ENCODE measurements at places on chromosomes 7 and 10. TPM values are rescaled to one million over a fixed set of nuclear protein-coding genes. Genes with fewer than 3 reads are reported as not detected.
A peak's percentile ranks its signal among the peaks of the same experiment; 100 is the strongest.

ACSM6 gene
- 0.48 TPM for total RNA-seq

- DNase-seq: peak; percentile 15
Observed at GRCh38 chr10:85168243-85168642, 839.9 kb downstream of the CCSER2 start.

GRCh38 chr10:112960151-112960681, 10.2 kb downstream of the TCF7L2 start:
- DNase-seq: no peak

DNA sequence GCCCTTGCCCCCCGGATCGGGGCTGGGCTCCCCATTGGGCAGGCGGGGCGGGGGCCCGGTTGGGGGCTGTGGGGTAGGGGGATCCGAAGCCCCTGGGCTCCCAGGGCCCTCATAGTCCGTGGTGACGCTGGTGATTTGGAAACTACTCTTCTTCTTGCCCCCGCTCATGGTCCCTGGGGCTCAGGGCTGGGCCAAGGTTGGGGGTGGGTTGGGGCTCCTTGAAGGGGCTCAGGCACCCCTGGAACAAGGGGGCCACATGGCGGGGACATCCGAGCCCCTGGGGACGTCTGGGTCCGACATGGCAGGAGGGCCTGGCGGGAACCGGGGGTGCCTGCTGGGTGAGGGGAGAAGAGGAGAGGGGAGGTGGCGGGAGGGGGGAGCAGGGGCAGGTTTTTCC, 1.1 kb downstream of the TSC22D4 start:
- no peak for DNase-seq

PDE6C gene
- total RNA-seq: not detected

- DNase-seq: no peak
Observed at GRCh38 chr10:80530251-80530650, 7.5 kb upstream of the SH2D4B start.

GRCh38 chr7:103573479-103574058, 127.6 kb upstream of the SLC26A5 start:
- DNase-seq: no peak

STARD3NL gene
- 56.5 TPM for total RNA-seq

SPDYE18 gene
- total RNA-seq: 0.63 TPM

- no peak for DNase-seq
Observed at GRCh38 chr7:155455132-155455693, 2.7 kb upstream of the EN2 start.

GRCh38 chr7:5448378-5449037, 24.9 kb upstream of the TNRC18 start:
- DNase-seq: no peak

DNA sequence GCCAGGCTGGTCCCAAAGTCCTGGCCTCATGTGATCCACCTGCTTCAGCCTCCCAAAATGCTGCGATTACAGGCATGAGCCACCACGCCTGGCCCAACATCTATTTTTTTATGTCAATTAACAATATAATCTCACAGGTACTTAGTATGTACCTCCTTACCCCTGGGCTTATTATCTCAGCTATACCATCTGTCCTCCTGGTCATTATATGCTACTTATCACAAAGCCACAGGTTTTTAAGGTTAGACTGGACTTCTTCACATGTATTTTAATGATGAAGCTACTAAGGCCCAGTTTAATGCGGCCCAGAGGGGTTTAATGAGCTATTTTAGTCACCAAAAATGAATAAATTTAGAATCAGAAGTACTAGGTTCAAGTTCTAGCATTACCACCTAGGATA, 3.4 kb downstream of the NSUN6 start:
- no peak for DNase-seq

DNA sequence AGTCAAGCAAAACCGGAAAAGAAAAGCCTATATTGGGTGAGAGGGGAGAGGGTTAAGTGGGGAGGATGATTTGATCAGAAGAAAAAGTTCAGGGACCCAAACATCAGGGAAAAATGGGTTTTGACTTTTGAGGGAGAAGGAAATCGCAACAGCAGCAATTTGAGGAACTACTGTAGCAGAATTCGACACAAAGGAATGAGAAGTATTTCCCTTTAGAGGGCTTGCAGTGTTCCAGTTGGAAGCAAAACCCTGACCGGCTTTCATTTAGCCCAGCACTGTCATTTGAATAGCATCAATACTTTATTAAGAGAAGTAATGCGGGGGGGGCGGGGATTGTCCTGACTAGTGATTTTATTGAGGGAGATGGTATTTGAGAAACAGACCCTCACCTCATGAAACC, 37.2 kb upstream of the GATA3 start:
- no peak for DNase-seq

DDC gene
- 2.0 TPM for total RNA-seq

GRCh38 chr7:42869131-42870020, 42.5 kb downstream of the C7orf25 start:
- no peak for DNase-seq

SPACDR gene
- total RNA-seq: not detected

DNA sequence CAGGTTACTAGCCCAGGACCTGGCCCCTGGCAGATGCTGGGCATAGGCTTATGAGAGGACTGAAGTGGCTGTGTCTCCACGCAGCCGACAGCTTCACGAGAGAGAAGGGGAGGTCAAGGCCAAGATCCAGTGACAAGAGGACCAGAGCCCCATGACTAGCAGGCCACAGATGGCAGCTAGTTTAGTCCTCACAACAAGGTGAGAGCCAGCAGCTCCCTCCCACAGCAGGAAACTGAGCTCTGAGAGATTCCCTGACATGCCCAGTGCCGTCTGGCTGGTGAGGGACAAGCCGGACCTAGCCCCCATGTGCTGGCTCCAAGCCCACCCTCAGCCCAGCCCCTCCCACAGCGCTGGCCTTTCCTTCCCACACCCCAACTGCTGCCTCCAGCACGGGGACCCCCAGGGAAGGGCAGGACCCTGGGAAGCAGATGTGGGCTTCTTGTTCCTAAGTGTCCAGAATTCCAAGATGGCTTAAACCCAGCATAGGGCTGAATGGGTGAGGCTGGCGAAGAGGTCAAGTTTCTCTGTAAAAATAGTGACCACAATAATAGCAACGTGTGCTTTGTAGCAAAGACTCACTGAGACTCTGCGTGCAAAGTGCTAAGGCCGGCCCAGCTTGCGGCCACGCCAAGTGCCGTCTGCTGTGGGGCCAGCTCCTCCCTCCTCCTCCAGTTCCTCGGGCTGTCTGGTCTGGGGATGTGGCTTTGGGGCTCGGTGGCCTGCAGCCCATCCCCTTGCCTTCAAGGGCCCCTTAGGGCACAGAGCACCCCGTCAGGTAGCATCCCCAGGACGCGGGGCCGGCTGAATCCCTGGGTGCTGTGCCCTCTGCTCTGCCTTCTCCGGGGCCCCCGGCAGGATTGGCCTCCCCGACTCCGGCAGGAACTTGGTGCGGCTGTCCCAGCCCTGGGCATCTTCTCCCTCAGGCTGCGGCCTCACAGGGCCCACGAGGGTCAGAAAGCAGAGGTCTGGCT, 7.8 kb upstream of the FAM20C start:
- DNase-seq: no peak

- no peak for DNase-seq
Observed at GRCh38 chr7:132138817-132139216, 437.5 kb downstream of the PLXNA4 start.

DNA sequence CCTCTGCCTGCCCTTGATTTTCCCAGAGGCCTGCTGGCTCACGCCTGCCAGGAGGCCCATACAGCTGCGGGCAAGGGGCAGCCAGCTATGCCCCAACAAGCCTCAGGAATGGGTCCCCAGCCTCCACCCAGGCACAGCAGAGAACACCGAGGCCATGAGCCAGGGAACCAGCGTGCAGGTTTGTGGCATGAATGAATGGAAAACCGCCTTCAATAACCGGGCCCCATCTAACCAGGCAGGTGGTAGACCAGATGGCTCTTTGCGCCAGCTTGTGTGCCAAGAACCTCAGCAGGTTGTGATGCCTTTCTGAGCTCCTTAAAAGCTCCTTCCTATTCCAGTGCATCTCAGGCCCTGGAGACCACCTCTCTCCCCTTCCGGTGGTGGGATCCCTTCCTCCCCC, 50.2 kb downstream of the ELFN1 start:
- no peak for DNase-seq

GRCh38 chr10:4048236-4048864, 263.3 kb upstream of the KLF6 start:
- DNase-seq: no peak

GRCh38 chr10:98623176-98623575, 176.4 kb upstream of the HPS1 start:
- DNase-seq: no peak

GRCh38 chr7:128160296-128160695, 80.8 kb upstream of the LEP start:
- DNase-seq: no peak

Data from urinary bladder (tissue), 4 donors.